ENCODE measurements at places on chromosomes 7 and 10.

- no peak for DNase-seq
These were observed 65.2 kb downstream of the PFKFB3 start for GRCh38 chr10:6267941-6268340.

- no peak for DNase-seq
These were observed 29.8 kb upstream of the FIGNL1 start for GRCh38 chr7:50479743-50480517.

DNA sequence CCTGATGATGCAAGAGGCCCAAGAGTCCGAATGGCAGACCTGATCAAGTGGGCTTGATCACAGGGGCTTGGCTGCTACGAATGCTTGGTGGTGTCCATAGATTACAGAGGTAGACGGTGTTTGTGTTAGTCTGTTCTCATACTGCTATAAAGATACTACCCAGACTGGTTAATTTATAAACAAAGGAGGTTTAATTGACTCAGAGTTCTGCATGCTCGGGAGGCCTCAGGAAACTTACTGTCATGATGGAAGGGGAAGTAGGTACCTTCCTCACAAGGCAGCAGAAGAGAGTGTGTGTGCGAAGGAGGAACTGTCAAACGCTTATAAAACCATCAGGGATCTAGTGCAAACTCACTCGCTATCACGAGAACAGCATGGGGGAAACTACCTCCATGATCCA lies 268.9 kb upstream of the KLF6 start:
- no peak for DNase-seq

DNA sequence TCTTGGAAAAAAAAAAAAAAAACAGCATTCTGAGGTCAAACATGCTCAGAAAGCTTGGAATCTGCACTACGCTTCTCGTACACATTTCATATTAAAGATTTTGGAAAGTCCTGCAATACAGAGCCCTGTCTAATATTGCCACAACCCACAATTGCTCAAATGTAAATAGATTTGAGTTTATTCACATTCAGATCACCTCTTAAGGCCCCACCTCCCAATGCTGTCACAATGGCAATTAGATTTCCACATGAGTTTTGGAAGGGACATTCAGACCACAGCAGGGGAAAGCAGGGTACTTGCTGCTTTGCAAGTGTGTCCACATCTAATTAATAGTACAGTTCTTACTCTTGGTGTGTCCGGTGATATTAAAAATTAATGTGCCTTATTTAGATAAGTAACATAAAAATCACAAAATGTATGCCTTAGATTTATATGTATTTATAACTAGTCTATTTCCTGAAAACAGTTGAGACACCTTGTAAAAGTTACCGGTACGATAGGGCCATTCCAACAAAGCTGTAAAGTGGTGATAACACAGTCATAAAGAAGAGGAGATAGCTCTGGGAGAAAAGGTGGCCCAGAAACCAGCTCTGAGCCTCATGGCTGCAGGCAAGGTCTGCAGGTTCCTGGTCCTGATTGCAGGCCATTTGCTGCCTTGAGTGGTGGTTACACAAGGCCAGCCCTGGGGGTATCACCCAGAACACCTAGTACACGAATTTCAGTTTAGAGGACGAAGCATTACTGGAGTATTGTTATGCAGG lies 27.9 kb downstream of the EGFR start:
- no peak for DNase-seq

DNA sequence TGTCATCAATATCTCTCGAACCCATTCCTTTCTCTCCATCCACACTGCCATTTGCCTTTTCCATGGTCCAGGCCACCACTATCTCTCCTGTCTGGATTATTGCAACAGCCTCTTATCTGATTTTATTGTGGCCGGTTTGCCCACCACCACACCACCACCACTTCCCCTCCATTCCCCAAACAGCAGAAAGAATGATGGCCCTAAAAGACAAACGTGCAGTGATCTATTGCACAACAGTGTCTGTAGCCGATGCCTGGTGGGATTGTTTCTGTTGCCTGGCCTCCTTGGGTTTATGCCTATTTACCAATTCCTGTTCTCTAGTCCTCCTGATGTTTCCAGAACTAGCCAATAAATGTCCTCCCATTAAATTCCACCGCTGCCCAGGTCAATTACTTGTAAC lies 10.2 kb upstream of the ST8SIA6 start:
- DNase-seq, result no peak

DNA sequence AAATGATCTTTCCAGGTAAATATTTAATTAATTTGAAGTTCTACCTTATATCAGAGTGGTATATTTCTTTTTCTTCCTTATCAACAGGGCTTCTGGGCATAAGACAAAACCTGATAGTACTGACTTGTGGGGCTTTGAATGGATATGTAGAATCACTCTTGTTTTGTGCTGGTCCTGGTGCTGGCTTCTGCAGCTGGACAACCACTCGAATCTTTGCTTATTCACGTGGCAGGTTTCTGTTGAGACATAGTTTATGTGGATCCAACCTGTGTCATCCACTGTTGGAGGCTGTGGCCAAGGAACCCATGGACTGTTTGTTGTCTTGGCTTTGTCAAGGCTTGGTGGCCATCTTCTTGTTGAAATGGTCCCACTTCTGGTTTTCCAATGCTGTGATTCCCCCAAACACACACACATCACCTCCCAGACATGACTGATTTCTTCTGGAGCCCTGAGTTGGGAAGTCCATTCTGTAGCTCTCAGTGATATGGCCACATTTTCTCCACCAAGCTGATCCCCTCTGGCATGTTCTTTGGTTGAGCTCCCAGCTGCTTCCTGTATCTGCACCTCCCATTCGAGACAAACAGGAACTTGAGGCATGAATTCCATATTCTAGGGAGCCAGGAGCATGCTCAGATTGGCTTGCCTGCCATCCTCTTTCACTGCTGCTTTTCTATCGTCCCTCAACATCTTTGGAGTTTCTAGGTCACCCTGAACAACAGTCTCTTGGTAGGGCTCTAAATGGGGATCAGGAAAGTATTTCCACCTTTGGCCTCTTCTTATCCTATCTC lies 19.5 kb downstream of the TAS2R41 start:
- no peak for DNase-seq

- no peak for DNase-seq
These were observed 88.2 kb downstream of the ELFN1 start for GRCh38 chr7:1758028-1758858.

DNA sequence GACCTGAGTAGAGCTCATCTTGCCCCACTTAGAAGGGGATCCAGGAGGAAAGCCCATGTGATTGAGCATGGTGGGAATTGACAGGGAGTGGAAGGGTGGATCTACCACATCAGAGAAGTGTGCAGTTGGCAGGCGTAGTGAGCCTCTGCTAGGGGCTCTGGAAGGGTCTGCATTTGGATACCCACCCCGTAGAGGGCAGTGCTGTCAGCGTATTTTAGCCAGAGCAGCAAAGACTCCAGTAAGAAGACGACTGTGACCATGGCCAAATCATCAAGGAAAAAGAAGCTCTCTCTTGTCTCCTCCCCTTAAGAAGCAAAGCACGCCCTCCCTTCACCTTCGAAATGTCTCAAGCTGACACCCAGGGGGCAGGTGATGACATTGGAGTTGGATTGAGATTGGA lies 68.8 kb upstream of the INHBA start:
- DNase-seq, result no peak

DNA sequence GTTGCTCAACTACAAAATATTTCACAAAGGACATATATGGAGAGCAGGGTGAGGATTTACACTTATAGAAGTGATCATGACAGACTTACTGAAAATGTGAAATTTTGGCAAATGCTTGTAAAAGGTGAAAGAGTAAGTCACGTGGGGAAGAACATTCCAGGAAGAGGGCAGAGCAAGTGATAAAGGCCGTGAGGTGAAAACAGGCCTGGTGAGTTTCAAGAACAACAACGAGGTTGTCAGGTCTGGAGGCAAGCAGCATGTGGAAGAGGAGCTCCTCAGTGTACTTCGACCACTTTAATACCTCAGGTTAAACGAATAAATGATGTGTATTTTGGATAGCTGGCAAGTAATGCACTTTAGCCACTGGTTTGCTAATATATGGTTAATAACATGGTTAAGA lies 706.7 kb downstream of the PCDH15 start:
- no peak for DNase-seq

DNA sequence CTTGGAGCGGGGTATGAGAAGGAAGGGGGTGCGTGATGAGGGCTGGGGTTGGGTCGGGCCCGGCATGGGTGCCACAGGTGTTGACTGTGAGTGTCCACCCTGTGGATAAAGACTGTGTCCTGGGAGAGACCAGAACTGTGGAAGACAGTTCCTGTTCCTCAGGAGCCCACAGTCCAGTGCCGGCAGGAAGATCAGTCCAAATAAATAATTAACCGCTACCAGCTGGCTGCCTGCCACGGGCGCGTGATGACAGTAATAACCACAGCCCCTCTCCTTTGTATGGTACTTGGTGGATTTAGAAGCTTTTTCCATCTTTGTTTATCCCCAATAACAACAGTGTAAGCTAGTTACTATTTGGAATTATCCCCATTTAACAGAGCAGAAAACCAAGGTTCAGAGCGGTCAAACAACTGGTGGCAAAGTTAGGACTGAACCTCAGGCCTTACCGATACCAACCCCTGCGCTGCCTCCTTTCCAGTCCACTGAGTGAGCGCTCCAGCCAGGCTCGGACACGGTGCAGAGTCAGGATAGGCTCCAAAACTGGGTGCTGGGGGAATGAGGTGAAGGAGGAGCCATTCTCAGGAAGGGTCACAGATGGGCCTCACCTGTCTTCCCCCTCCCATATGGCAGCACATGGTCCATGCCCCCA lies 5.1 kb downstream of the ZMIZ1 start:
- no peak for DNase-seq

- DNase-seq, result no peak
These were observed 262.7 kb downstream of the CTNNA3 start for GRCh38 chr10:67433276-67433675.

DNA sequence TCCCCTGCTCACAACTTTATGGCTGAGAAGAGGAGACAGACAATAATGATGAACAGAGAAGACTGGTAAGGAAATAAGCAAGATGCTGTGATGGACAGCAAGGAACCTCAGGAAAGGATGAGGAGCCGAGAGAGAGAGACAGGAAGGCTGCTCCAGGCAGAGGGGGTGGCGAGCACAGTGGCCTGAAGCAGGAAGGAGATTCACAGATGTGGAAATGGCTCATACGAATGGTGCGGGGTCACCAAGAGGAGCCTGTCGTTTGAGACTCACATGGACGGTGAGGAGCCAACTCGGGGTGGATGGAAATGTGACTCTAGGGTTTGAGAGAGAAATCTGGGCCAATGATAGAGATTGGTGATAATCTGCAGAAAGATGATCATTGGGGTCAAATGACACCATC lies 43.7 kb downstream of the KIAA1549 start:
- DNase-seq, result no peak

DNA sequence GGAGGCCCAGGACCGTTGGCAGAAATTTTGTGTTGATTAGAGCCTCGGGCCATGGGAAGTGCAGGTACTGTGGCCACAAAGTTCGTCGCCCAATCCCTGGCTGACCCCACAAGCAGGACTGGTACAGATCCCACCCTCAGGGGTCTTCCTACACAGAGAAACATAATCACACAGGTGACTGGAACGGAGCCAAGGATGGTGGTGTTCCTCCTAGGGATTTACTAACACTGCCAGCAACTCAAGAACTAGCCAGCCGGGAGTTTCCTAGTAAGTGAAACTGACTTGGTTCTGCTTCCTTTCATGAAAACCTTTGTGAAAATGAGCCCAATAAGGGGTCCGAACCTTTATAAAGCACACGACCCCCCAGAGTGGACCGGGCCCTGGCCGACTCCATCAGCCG lies 5.7 kb downstream of the CUX1 start:
- no peak for DNase-seq

- DNase-seq, result no peak
These were observed 7.3 kb upstream of the ASB4 start for GRCh38 chr7:95478272-95479037.

- DNase-seq, result no peak
These were observed 19.4 kb upstream of the PDGFA start for GRCh38 chr7:538764-539685.

GRCh38 chr7:134320201-134320600 lies 3.5 kb upstream of the SLC35B4 start:
- DNase-seq, result no peak

- DNase-seq, result no peak
These were observed 124.4 kb upstream of the NPS start for GRCh38 chr10:127424594-127425264.

- DNase-seq, result no peak
These were observed 540.0 kb downstream of the TCERG1L start for GRCh38 chr10:130771491-130771946.

DNA sequence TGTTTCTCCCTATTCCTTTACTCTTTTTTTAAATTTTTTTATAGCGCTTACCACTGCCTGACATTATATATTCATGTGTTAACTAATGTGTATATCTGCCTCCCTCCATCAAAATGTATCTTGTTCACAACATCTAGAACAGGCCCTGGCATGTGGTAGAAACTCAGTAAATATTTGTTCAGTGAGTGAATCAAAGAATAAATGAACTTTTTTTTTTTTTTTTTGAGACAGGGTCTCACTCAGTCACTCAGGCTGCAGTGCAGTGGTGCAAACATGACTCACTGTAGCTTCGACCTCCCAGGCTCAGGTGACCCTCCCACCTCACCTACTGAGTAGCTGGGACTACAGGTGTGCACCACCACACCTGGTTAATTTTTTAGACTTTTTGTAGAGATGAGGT lies 7.5 kb upstream of the CALD1 start:
- no peak for DNase-seq

- DNase-seq, result no peak
These were observed 129.8 kb downstream of the PPP1R17 start for GRCh38 chr7:31816810-31817209.

DNA sequence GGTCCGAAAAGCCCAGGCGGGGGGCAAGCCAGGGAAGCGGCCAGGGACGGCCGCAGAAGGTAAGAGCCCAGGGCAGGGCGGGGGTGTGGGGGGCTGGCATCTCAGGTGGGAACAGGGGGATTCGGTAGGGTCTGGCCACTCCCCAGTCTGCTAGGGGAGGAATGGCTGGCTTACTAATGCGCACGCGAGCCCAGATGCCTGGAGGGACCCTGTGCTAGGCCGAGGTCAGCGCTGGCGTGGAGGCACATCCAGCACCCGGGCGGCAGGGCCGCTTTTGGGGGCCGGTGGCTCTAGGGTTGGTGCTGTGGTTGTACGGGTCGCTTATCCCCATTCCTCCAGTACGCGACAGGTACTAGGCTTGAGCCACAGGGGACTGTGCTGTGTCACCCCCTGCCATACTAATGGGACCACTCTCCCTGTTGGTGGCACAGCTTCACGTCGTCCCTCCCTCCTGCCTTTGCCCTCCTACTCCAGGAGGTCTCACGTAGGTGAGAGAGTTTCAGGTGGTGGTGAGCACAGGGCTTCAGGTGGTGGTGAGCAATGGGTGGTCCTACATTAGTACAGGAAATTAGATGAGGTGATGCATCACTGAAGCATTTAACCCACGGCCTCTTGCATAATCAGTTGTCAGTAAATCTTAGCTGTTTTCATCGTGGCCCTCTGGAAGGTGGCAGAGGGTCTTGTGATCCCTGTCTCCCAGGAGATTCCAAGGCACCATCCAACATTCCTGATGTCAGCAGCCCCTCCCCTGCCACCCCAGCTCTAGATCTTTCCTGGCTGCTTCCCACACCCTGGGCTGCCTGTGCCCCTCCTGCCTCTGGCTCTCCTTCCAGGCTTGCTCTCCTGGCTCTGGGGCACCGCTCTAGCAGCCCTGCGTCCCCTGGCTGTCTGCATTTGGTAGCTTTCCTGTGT lies 971 bp downstream of the AEBP1 start:
- no peak for DNase-seq

- DNase-seq, result no peak
These were observed 12.5 kb downstream of the MXI1 start for GRCh38 chr10:110219884-110220283.

GRCh38 chr7:35993113-35993512 lies 159.9 kb upstream of the EEPD1 start:
- no peak for DNase-seq

Data from stimulated activated CD4-positive, alpha-beta T cell treated with anti-CD3 and anti-CD28 coated beads, TNF-alpha, amount 100 ng/mL, for 24 hours (primary cell).